Type B pancreatic cell (in vitro differentiated cells): ENCODE measurements at places on chromosomes 5 and 9. TPM values are rescaled to one million over a fixed set of nuclear protein-coding genes. Genes with fewer than 3 reads are reported as not detected.

The PAX5 gene
- not detected in 2 replicates for total RNA-seq

The NDUFS4 gene
- 70.2 and 73.4 TPM in 2 replicates for total RNA-seq

The OLFM1 gene
- 8.0 and 9.7 TPM in 2 replicates for total RNA-seq

The FBP1 gene
- total RNA-seq = 25.9 and 35.9 TPM in 2 replicates

The FAM153A gene
- 0.52 TPM in 1 of 2 replicates, not detected in the other for total RNA-seq

The SV2C gene
- 0.64 and 6.9 TPM in 2 replicates for total RNA-seq

The DOCK2 gene
- 0.21 and 0.82 TPM in 2 replicates for total RNA-seq

The WDR38 gene
- total RNA-seq = 0.75 TPM in 1 of 2 replicates, not detected in the other

- H3K4me3 ChIP-seq = no peak overlapping the region
- no peaks in the 10 kb centered on the region for H3K27me3 ChIP-seq
- H3K27ac ChIP-seq = no peak overlapping the region
- no peak for DNase-seq
- peaks cover 5% of the 10 kb centered on the region for H3K4me1 ChIP-seq
- no peaks in the 10 kb centered on the region for H3K36me3 ChIP-seq
Observed at GRCh38 chr5:58787987-58788386, 205.1 kb downstream of the RAB3C start.

DNA sequence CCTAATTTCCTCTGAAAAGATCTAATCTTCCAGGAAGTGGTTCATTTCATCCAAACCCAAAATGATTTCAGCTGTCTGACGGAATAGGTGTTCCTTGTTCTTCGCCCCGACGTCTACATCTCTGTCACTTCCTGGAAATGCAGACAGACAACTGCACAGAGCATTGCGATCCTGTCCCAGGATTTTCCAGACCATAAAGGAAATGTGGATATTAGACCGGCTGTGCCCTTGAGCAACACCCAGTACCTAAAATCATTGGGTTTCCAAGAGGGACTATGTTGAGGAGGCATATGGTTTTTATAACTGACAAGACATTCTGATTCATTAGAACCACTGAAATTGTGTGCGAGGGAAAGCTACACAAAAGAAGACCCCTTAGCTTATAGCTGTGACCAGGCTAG, 74.2 kb downstream of the MSX2 start:
- peaks cover 19% of the 10 kb centered on the region for H3K27me3 ChIP-seq
- peak overlapping the region; percentile 30 for H3K27ac ChIP-seq
- no peak for DNase-seq

- H3K27ac ChIP-seq = no peak overlapping the region
- H3K4me1 ChIP-seq = no peaks in the 10 kb centered on the region
- no peak overlapping the region for H3K4me3 ChIP-seq
Observed at GRCh38 chr5:152092580-152092979, 167.9 kb upstream of the GLRA1 start.

GRCh38 chr5:116454417-116454927, 120.2 kb downstream of the SEMA6A start:
- no peaks in the 10 kb centered on the region for H3K27me3 ChIP-seq
- peak overlapping the region; percentile 56 for H3K4me3 ChIP-seq
- DNase-seq = no peak
- peaks cover 27% of the 10 kb centered on the region for H3K36me3 ChIP-seq
- peak overlapping the region; percentile 41 for H3K27ac ChIP-seq

- no peak overlapping the region for H3K27ac ChIP-seq
- DNase-seq = no peak
- no peak overlapping the region for H3K4me3 ChIP-seq
- H3K36me3 ChIP-seq = no peaks in the 10 kb centered on the region
- H3K4me1 ChIP-seq = no peaks in the 10 kb centered on the region
Observed at GRCh38 chr5:87888139-87888538, 380.5 kb downstream of the TMEM161B start.
